H9 (cell line): ENCODE measurements at places on chromosomes 2 and 18. TPM values are rescaled to one million over a fixed set of nuclear protein-coding genes. Genes with fewer than 3 reads are reported as not detected.

GRCh38 chr2:3868012-3868805, 164.8 kb downstream of the DCDC2C start:
- DNase-seq = no peak

DNA sequence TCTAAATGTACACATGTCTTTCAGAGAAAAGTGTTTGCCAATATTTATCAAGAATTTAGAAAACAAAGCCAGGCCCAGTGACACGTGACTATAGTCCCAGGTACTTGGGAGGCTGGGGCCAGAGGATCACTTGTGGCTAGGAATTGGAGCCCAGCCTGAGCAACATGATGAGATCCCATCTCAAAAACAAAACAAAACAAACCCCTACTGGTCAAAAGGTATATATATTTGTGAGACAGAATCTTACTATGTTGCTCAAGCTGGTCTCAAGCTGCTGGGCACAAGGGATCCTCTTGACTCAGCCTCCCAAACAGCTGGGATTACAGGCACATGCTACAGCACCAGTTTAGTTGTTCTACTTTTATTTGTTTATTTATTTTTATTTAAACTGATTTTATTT, 79.2 kb downstream of the ZDBF2 start:
- DNase-seq = no peak

DNA sequence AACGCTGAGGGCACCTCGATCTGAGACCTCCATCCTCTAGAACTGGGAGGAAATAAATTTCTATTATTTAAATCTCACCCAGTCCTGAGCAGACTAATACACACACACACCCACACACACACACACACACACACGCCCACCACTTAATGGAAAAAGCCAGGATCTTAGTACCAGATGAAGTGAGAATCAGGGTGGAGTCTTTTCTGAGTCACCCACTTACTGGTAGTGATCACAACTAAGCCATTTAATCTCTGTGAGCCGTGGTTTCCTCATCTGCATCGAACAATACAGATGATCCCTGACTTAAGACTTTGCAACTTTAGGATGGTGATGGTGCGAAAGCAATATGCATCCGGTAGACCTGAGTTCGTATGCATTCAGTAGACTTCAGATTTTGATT, 18.6 kb downstream of the THNSL2 start:
- DNase-seq = no peak

SLC25A12 gene
- 10.1 and 10.8 TPM in 2 replicates for total RNA-seq

CCDC141 gene
- total RNA-seq = 0.83 and 1.0 TPM in 2 replicates

DNA sequence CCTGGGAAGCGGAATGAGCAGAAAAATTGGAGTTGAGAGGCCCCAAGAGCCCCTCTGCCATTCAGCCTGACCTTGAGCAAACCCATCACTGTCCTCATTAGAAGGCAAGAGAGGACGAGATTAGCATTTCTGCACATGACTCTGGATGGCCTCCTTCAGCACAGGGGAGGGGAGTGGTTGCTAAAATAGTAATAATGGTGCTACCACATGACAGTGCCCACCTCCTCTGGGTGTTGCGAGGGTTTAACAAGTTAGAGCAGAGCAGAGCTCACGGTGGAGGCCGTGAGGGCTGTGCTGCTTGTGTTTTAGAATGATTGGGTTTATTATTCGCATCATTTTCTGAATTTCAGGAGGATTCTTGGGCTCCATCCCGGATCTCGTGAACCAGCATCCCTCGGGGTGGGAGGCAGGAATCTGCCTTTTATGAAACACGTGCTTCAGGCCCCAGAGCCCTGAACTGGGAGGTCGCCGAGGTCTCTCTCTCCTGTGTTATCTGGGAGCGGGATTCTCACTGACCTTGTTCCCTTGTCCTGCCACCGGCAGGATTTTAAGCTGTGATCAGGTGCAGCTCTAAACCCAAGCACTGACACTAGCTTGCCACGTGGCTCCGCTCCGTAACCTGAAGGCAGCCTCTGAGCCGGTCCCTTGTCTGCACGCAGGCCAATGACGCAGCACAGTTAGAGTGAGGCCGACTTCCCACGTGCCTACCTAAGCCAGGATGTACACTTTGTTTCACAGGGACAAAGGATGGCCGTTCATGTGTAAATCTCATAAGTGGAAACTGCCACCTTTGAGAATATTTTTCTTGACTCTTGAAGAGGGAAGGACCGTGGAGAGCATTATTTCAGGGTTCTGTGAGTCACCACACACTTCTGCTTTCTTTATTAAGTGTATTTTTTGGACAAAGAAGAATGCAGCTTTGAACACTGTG, 142.3 kb downstream of the ACOXL start:
- no peak for DNase-seq

CRACDL gene
- total RNA-seq = 0.29 and 0.48 TPM in 2 replicates

DNA sequence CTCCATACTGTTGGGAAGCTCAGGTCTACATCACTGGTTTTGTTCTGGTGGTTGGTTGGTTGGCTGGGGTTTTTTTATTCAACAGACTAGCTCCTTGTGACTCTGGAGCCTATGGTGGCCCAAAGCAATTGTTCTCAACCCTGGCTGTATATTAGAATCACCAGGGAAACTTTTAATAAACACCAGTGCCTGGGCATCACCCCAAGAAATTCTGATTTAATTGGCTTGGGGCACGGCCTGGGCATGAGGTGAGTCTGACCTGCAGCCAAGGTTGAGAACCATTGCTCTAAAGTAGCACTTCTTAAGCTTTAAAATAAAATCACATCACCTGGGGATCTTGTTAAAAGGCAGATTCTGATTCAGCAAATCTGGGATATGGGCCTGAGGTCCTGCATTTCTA, 184.1 kb downstream of the C1D start:
- no peak for DNase-seq

TSPYL6 gene
- total RNA-seq = not detected in 2 replicates

DNA sequence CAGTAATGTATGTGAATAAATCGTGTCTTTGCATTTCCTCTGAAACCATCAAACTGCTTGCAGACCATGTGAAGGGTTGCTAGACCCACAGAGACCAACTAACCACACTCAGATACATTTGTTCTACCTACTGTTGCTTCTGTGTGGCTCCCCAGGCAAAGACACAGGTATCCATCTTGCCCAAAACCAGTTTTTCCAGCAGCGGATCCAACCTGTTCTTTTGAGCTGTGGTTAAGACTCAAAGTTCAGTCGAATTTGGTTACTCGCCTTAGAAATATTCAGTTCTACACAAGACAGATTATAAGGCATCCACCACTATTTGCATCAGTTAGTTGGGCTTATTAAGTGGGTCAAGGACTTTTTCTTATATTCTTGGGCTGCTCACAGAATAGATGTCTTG, 276.2 kb upstream of the EPHA4 start:
- no peak for DNase-seq

GRCh38 chr2:95309599-95309998, 12.5 kb downstream of the KCNIP3 start:
- no peak for DNase-seq

AFTPH gene
- 13.2 and 13.5 TPM in 2 replicates for total RNA-seq

- DNase-seq = no peak
Observed at GRCh38 chr2:55010149-55010591, 40.1 kb downstream of the RTN4 start.

TCF7L1 gene
- total RNA-seq = 112 and 117 TPM in 2 replicates

GRCh38 chr2:219701847-219702634, 74.6 kb downstream of the SLC4A3 start:
- peak; percentile 49 for DNase-seq

TRAK2 gene
- 13.8 and 14.2 TPM in 2 replicates for total RNA-seq

DNA sequence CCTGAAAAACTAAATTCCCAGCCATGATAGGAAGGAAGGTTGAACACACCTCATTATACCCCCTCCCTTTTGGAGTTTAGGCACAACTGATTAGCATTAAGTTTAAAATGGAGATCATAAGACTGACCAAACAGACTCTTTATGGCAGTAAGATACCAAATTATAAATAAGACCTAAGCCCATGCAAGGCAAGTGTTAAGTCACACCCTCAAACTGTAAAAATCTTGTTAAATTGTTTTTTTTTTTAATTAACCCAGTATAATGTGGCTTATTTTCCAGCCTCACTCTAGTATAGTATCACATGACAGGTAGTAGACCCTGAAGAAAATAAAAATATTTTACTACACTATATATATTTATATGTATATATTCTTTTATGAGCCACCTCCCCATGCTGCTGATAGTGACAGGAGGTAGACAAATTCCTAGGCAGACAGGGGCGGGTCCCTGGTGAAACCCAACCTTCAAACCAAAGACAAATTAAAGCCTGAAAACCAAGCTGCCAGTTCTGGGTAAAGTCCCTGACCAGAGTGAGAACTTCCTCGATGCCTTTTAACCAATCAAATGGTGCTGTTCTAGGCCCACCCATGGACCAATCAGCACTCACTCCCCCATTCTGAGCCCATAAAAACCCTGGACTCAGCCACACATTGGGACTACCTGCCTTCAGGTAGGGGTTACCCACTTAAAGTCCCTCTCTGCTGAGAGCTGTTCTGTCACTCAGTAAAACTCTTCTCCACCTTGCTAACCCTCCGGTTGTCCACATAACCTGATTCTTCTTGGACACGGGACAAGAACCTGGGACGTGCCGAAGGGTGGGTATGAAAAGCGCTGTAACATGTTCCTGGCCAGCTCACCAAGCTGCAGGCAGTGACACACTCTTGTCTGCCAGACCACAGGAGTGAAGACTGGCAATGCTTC, 123.9 kb upstream of the B3GNT2 start:
- DNase-seq = no peak

DNA sequence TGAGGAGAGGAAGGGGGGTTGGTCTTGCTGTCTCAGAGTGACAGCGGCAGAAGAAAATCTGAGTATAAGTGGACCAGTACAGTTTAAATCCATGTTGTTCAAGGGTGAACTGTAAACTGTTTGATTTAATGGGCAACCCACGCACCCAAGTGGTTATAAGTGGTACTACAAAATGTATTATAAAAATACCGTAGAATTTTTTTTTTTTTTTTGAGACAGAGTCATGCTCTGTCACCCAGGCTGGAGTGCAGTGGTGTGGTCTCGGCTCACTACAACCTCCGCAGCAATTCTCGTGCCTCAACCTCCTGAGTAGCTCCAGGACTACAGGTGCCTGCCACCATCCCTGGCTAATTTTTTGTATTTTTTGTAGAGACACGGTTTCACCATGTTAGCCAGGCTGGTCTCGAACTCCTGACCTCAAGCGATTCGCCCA, 2.1 kb upstream of the CHCHD5 start:
- no peak for DNase-seq
